ENCODE measurements at places on chromosomes 7 and 10.

DNA sequence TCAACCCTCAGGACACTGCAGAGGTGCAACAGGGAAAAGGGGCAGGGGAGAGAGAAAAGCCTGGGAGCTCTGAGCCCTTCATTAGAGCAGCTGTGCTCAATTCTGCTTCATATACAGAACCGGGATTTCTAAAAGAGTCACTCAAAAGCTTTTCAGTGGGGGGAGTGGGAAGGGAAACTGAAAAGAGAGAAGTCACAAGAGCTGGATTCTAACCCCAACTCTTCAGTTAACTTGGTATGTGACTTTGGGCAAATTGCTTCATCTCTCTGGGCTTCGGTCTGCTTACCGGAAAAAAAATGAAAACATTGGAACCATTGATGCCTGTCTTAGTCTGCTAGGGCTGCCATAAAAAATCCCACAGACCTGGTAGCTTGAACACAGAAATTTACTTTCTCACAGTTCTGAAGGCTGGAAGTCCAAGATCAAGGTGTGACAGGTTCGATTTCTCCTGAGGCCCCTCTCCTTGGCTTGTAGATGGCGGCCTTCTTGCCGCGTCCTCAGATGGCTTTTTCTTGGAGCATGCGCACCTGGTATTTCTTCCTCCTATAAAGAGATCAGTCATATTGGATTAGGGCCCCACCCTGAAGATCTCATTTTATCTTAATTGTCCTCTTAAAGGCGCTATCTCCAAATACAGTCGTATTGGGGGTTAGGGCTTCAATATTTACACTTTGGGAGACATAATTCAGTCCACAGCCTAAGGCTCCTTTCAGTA lies 118.3 kb upstream of the KMT2E start:
- H3K4me3 ChIP-seq, result no peak overlapping the region
- H3K4me1 ChIP-seq, result no peaks in the 10 kb centered on the region
- no peaks in the 10 kb centered on the region for H3K36me3 ChIP-seq
- no peak for DNase-seq
- H3K27me3 ChIP-seq, result no peaks in the 10 kb centered on the region
- H3K27ac ChIP-seq, result no peak overlapping the region

DNA sequence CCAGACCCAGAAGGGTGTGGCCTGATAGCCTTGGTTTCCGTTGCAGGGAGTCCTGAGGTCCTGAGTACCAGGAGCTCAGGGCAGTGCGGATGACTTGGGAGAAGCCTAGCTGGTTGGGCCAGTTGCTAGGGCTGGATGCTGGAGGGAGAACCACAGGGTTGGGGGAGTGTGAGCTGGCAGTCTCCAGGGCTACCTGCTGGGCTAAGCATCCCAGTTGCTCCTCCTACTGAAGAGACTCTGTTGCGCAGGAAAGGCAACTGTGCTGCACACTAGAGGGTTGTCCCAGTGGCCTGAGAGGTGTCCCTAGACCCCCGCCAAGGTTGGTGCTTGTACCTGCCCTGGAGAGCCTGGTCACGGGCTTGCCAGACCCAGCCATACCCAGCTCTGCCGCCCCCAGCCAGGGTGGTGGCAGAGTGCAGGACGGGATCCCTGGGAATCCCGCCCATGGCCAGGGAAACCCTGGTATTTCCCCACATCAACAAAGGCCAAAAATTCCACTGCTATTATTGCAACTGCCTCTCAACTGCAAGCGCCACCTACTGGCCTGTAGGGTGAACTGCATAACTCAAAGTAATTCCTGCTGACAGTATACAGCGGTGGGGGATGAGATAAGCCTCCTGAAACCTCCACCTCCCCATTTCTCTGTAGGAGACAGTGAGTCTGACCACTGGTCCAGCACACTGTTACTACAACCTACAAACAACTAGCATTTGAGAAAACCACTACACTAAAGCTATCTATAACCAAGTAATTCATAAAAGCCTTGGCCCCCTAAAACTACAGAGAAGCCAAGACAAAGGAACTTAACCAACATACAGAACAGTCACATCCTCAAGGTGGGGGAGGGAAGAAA lies 67.6 kb upstream of the DDC start:
- no peaks in the 10 kb centered on the region for H3K36me3 ChIP-seq
- H3K27ac ChIP-seq, result no peak overlapping the region
- no peaks in the 10 kb centered on the region for H3K27me3 ChIP-seq
- no peaks in the 10 kb centered on the region for H3K4me1 ChIP-seq

DNA sequence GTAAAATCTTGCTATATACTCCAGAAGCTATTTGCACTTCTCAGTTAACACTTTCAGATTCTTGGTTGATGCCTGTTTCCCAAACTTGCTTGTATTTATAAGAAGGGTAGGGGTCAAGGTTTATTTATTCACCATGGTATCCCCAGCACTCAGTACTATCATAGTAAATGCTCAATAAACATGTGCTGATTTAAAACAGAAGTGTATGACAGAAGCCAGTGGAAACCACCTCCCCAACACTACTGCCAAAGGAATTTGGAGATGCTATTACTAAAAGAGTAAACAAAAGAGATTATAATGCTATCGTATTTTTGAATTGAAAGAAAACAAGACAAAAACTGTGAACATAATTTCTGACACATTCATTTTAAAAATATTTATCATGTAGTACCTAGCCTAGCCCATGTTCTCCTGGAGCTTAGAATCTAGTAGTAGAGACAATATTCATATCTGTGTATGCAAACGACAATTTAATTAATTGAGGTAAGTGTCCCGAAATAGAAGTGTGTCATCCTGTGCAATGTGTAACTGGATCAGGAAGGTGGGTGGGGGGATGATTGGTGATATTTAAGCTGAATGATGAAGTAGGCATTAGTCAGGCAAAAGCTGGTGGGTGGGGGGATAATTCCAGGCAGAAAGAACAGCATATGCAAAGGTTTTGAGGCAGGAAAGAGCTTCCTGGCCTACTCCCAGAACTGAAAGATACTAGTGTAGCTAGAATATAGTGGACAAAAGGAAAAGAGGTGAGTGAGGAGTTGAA lies 77.5 kb downstream of the HGF start:
- 0 out of 2 replicates have a peak overlapping the region, but pooled peaks have one; percentile 17 for H3K27ac ChIP-seq
- H3K4me3 ChIP-seq, result no peak overlapping the region
- peak; percentile 36 for DNase-seq
- peaks cover 21% of the 10 kb centered on the region for H3K4me1 ChIP-seq
- H3K36me3 ChIP-seq, result no peaks in the 10 kb centered on the region
- no peaks in the 10 kb centered on the region for H3K27me3 ChIP-seq

DNA sequence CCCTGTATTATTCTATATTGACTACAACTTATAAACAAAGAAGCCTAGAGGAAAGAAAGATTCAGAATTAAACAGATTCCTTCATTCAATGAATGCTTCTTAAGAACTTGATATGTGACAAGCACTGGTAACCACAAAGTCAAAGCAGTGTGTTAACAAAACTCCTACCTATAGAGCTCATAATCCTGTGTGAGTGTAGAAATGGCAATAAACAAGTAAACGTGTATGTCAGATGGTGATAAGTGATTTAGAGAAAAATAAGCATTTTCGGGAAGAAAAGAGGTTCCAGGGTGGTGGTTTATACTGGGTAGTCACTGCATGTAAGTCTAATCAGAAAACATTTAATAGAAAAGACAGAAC lies 141.3 kb downstream of the JMJD1C start:
- H3K4me3 ChIP-seq, result no peak overlapping the region
- no peak for DNase-seq
- H3K36me3 ChIP-seq, result peaks cover 8% of the 10 kb centered on the region
- no peaks in the 10 kb centered on the region for H3K4me1 ChIP-seq
- no peak overlapping the region for H3K27ac ChIP-seq
- H3K27me3 ChIP-seq, result no peaks in the 10 kb centered on the region

GRCh38 chr7:15175152-15175551 lies 272.6 kb upstream of the DGKB start:
- H3K4me3 ChIP-seq, result no peak overlapping the region
- H3K4me1 ChIP-seq, result no peaks in the 10 kb centered on the region
- no peak overlapping the region for H3K27ac ChIP-seq
- no peaks in the 10 kb centered on the region for H3K27me3 ChIP-seq
- DNase-seq, result no peak
- H3K36me3 ChIP-seq, result no peaks in the 10 kb centered on the region

DNA sequence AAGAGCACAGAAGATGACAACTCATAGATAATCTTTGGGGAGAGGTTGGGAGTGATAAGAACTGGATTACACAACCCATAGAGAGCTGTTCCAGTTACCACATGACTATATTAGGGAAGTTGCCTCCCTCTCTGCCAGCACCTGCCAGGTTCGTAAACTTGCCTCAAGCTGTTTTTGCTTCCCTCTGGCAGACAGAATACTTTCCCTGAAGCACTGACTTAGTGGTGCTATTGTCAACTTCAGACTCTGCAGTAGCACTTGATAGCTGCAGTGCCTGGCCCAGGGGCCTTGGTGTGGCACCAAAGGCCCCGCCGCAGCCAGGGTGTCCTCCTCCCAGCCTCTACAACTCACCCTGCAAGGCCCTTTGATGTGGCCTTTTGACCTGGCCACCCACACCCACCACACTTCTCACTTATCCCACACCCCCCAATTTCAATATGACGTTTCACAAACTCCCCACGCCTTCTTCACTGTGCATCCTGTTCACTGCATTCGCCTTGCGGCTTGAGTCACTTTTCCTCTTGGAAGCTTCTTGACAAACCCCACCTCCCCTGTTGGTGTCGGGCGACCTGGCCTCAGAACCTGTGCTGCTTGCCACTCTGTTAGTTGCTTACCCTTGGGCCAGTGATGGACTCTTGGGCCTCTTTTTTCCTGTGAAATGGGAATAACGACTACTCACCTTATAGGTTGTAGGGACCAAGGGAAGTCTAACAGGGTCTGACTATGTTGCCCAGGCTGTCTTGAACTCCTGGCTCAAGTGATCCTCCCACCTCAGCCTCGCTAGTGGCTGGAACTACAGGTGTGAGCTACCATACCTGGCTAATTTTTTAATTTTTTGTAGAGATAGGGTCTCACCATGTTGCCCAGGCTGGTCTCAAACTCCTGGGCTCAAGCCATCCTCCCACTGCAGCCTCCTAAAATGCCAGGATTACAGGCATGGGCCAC lies 50.2 kb upstream of the PODXL start:
- H3K4me3 ChIP-seq, result no peak overlapping the region
- DNase-seq, result no peak
- peaks cover 34% of the 10 kb centered on the region for H3K4me1 ChIP-seq
- no peak overlapping the region for H3K27ac ChIP-seq
- no peaks in the 10 kb centered on the region for H3K36me3 ChIP-seq

DNA sequence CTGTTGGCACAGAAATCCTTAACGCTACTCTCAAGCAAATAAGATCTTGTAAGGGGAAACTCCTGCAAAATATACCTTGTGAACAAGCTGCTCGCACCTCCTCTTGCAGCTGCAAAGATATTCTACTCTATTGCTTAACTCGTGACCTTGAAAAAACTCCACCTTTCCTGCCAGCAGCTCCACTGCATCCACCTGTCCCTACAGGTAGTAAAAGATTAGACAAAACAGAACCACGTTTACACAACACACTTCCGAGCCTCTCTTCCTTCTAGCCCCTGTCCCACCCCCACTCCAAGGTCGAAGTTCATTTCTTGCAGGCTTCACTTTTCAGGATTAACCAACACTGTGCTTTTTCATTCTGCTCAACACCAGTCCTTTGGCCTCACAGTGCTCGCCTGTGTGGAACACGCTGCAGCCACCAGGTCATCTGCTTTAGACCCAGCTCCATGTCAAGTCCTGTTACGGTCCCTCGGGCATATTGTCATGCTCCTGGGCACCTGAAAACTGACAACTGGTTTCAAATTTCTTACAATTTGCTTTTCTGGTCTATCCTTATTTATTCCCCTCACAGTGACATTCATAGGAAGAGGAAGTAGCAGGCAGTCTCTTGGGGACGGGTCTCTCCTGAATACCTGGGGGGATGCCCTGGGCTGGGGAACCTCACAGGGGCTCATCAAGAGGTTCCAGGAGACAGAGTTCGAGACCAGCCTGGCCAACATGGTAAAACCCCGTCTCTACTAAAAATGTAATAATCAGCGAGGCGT lies 165.8 kb upstream of the KLF14 start:
- H3K4me1 ChIP-seq, result peaks cover 74% of the 10 kb centered on the region
- H3K27me3 ChIP-seq, result no peaks in the 10 kb centered on the region
- H3K27ac ChIP-seq, result no peak overlapping the region
- no peak overlapping the region for H3K4me3 ChIP-seq

DNA sequence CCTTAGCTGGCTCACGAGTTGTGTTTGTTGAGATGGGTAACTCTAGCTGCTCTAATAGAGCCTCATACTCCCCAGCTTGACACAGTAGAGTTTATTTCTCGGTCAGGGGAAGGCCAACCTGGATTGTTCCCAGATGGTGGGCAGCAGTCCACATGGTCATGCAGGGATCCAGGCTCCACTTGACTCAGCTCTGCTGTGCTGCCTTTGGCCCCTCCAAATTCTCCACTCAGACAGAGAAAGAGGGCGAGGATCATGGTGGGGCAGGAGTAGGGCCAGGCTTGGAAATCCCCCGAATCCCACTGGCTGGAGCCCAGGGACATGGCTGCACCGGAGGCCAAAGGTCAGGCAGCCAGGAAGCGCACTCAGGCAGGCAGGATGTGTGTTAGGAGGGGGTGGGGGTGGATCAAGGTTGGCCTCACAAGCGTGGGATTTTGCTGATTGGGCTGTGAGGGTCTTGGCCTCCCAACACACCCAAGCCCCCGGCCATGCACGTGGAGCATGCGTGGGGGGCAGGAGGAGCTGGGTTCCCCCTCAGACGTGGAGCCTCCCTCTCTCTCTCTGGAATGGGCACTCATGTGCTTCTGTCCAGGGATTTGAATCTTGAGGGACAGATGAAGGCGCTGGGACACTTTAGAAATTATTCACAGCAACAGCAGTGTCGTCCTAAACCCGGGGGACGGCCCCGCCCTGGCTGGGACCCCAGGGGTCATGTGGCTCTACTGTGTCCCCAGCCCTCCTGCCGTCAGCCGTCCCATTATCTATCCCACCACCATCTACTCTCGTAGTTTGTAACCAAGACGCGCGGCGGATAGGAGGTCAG lies 44.8 kb downstream of the PDGFA start:
- no peak for DNase-seq
- no peaks in the 10 kb centered on the region for H3K36me3 ChIP-seq
- H3K27me3 ChIP-seq, result no peaks in the 10 kb centered on the region
- no peak overlapping the region for H3K4me3 ChIP-seq
- no peak overlapping the region for H3K27ac ChIP-seq
- peaks cover 19% of the 10 kb centered on the region for H3K4me1 ChIP-seq

DNA sequence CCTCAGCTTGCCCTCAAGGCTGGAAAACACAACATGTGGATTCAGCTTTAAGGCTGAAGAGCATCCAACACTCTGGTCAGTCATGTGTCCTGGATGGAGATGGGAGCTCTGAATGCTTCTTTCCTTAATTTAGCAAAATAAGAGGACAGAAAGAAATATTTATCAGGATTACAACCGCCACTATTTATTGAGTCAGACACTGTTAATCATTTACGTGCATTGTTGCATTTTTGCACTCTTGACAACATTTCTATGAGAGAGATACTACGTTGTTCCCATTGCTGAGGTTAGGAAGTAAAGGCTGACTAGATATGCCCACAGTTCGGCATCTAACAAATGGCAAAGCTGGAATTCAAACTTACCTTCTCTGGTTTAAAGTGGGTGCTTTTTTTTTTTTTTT lies 101.8 kb upstream of the KMT2C start:
- no peaks in the 10 kb centered on the region for H3K27me3 ChIP-seq
- no peak overlapping the region for H3K27ac ChIP-seq
- H3K4me1 ChIP-seq, result no peaks in the 10 kb centered on the region
- H3K36me3 ChIP-seq, result no peaks in the 10 kb centered on the region
- DNase-seq, result no peak
